Left lobe of liver (tissue), 2 donors: ENCODE measurements at places on chromosomes 3 and 15.
A peak's percentile ranks its signal among the peaks of the same experiment; 100 is the strongest.

- peak; percentile 55 for DNase-seq
These were observed 34.1 kb downstream of the ZNF710 start for GRCh38 chr15:90035095-90035839.

- DNase-seq: no peak
These were observed 13.9 kb upstream of the GPR171 start for GRCh38 chr3:151216641-151217607.

- no peak for DNase-seq
These were observed 30.3 kb upstream of the POLG start for GRCh38 chr15:89364741-89365450.

GRCh38 chr15:100291106-100291505 lies 50.7 kb downstream of the ADAMTS17 start:
- DNase-seq: no peak

- DNase-seq: no peak
These were observed 260.6 kb upstream of the MME start for GRCh38 chr3:154819491-154819890.
